ENCODE measurements at places on chromosomes 5 and 9.
A peak's percentile ranks its signal among the peaks of the same experiment; 100 is the strongest.

DNA sequence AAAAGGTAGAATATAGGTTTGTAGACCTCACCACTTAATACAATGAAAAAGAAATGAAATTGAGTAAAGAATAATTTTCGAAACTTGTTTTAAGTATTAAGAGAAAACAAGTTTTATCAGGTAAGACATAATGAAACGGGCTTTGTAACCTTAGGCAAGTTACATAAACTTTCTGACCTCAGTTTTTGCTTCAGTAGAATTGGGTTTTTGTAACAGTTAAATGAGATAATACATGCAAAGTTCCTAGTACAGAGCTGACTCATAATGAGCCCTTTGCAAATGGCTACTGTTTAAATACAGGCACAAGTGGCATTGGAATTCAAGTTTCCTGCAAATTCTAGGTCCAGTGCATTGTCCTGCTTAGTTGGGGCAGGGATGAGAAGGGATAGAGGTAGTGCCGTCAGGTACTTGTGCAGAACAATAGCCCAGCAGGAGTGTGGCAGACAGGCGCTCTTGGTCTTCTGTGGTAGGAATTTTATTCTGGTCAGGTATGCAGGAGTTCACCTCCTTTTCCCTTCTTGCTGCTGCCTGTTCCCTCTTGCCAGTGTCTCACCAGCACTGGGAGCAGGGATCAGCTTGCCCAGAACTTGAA lies 203.8 kb downstream of the PBX3 start:
- DNase-seq: no peak

DNA sequence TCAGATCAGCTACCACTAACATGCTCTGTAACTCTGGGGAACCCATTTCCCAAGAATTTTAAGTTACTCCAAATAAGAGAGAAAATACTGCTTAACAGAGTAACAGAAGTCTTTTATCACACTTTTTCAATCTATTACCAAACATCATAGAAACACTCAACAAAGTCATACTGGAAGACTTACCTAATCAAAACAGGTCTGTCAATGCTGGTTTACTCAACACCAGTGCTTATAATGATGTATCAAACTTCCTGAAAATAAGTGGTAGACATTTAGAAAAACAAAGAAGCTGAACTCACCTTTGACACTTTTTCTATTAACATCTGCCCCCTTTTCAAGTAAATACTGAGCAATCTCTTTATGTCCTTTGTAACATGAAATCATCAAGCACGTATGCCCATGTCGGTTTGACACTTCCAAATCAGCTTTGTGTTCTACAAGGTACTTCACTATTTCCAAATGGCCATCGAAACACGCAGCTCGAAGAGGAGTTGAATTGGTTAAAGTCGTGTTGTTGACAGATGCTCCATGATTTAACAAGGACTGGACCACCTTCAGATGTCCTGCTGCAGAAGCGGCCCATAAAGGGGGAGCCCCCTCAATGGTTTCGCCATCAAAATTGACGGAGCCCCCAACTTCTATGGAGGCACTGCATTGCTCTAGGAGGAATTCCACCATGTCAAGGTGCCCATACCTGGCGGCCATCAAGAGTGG lies 1.8 kb downstream of the FEM1C start:
- DNase-seq: no peak

- no peak for DNase-seq
Observed at GRCh38 chr5:8701251-8701650, 832.3 kb downstream of the MTRR start.

DNA sequence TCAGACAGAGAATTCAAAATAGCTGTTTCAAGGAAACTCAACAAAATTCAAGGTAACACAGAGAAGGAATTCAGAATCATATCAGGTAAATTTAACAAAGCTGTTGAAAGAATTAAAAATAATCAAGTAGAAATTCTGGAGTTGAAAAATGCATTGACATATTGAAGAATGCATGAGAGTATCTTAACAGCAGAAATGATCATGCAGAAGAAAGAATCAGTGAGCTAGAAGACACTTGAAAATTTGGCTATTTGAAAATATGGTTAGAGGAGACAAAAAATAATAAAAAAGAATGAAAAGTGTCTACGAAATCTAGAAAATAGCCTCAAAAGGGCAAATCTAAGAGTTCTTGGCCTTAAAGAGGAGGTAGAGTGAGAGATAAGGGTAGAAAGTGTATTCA lies 22.9 kb downstream of the LMBRD2 start:
- DNase-seq: no peak

DNA sequence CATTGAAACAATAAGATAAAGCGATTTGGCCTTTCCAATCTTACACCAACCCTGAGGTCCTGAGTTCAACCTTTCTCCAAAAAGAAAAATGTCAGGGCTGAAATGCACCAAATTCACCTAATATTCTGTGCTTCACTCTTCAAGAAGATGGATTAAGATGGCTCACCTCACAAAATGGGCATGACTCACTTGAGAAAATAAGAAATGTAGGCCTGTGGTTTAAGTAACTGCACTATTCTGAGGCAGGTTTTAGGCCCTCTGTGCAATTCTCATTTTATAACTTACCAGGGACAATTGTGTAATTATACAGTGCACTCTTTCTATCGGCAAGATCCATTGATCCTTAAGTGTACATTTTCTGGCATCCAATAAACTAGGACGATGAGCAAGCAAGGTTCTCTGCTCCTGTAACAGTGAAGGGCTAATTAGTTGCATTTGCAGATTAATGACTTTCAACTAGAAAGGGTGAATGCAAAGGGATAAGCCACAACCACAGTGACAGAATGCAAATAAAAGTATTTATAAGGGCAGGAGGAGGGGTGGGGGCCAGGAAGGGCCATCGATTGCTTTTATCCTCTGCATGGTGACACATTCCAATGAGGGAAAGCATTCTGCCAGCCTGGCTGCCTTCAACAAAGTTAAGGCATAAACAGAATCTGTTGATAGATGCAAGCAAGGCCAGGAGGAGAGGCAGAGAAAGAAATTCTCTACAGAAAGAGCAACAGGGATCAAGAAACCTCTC lies 214.5 kb downstream of the CAAP1 start:
- DNase-seq: no peak

DNA sequence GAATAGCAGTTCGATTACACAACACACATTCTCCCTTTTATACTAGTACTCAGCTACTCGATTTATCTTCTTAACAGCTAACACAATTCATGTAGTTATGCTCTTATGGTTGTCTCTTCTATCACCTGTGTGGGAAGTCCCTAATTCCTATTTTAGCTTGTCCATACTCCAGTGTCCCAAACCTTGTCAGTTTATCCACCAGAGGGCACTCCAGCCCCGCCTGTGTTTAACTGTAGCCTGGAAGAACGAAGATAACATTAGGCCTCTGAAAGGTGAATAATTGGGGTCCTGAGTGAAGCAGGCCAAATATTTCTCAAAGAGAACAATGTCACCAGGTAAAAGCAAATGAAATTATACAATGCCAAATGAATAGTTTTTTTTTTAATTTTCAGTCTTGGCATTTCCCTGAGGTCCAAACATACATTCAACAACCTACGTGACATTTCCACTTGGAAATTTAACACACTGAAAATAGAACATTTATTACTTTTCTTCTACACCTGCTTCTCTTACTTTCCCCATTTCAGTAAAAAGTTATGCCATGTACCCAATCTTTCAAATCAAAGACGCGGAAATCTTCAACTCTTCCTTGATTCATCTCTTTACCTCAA lies 560.7 kb downstream of the HTR1A start:
- DNase-seq: peak; percentile 8

- DNase-seq: no peak
Observed at GRCh38 chr5:73663860-73664240, 37.9 kb downstream of the ARHGEF28 start.

DNA sequence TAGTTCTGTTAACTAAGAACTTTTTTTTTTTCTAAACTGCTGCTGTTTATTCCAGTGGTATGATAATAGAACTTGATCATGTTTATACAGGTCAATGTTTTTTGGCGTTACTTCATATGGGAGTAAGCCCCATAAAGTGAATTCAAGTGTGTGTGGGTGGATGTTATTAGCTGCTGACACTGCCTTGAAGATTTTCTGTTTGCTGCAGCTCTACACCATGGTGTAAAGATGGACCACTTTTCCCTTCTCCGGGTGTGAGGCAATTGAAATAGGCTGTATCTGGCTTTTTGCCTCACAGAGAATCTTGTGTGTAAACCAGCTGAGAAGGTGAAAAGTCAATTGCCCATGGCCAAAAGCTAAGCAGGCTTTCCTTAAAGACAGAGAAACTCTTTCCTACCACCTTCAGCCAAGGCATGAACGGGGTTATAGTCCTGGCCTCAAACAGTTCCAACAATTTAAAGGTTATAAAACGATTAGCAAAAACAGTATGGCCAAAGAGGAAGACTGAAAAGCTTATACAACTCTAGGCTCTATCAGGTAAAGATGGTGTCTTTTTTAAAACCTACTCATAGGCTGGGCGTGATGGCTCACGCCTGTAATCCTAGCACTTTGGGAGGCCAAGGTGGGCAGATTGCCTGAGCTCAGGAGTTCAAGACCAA lies 33.9 kb upstream of the ABCA1 start:
- no peak for DNase-seq

DNA sequence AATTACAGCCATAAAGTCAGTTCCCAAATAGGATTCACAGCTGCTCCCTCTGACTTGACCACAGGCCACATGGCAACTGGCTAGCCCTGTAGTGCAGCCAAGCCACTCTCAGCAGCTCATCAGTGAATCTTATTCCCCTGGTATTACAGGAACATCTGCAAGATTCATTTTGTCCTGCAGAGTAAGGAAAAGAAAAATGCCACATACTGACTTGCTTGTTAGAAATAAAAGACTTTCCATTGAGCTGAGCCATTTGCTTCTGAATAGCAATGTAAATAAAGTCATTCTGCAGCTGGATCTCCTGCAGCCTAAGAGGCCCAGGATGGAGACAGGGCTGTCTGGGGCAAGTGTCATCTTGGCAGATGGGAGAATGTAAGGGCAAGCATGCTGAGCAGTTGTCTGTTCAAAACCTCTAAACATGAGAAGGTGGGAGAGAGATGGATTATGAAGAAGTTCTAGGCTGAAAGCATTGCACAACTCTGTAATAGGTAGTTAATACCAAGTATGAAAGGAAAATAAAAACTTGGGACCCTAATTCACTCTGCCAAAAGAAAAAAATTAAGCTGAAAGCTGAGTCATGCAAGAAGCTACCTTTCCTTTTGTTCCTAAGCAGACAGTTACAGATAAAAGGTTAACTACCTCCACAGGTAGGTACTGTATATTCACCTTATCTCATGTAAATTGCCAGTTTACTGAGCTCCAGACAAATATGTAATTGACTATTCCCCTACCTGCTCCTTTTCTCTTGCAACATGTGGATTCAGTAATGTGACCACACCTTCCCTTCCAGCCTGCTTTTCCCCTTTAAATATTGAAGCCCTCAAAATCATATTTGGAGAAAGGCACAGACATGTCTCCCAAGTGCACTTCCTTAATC lies 244.4 kb upstream of the RAI14 start:
- no peak for DNase-seq

DNA sequence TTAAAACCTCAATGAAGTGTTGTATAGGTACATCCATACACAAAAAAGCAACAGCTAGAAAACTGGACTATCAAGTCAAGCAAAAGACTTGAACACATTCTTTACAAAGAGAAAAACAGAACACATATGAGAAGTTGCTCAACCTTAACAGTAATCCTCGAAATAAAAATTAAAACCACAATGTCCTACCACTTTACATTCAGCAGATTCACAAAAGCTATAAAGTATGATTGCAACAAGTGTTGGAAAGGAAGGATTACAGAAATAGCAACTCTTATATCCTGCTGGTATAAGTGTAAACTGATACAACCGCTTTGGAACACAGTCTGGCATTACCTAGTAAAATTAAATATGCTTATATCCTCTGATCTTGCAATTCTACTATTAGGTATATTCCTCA lies 28.5 kb upstream of the GOLGA1 start:
- no peak for DNase-seq

DNA sequence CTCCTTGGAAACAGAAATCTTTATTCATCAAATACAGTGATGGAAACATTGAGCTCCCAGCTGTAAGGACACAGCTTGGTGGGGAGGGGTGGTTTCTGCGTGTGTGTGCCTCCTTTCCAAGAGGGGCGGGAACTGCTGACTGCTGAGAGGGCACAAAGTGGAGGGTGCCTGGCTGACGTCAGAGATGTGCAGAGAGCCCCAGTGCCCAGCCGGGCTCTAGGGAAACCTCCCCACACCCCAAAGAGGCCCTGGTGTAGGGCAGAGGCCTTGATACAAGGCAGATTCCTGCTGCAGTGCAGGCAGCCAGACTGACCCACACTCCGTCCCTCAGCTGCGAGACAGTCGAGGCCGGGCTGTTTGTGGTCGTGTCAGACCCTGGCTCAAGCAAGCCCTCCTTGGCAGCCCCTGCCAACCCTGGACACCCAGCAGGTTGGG lies 191.0 kb downstream of the CACNA1B start:
- DNase-seq: no peak

GRCh38 chr9:120845255-120845654 lies 2.5 kb upstream of the PSMD5 start:
- DNase-seq: no peak

DNA sequence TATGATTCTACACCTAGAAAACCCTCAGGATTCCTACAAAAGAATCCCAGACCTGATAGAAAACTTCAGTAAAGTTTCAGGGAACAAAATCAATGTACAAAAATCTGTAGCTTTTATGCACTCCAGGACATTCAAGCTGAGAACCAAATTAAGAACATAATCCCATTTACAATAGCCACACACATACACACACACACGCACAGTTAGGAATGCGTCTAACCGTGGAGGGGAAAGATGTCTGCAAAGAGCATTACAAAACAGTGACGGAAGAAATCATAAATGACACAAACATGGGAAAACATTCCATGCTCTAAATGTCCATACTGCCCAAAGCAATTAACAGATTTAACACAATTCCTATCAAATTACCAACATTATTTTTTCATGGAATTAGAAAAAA lies 51.4 kb upstream of the CAST start:
- DNase-seq: no peak

- DNase-seq: no peak
Observed at GRCh38 chr9:87271696-87272477, 225.8 kb upstream of the DAPK1 start.

- DNase-seq: no peak
Observed at GRCh38 chr5:143213851-143214363, 189.6 kb downstream of the NR3C1 start.

GRCh38 chr5:149831492-149831891 lies 101.4 kb downstream of the PPARGC1B start:
- peak; percentile 28 for DNase-seq
